ENCODE measurements at places on chromosomes 6 and 20.

DNA sequence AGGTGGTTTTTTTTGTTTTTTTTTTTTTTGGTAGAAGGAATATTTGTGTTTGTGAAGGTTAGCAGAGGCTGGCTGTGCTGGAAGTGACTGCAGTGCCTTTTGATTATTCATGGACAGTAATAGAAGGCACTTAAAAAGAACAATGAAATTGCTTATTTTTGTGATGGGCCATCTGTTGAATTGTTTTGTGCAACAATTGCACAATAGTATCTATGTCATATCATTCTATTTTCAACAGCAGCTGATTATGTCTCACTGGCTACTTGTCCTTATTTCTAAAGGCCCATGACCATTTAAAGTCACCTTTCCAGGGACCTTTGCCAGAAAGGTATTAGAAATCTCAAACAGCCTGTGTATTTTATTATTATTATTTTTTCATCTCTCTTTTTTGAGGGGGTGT, 70.6 kb downstream of the AFG1L start:
- no peak for DNase-seq

- no peak for DNase-seq
These were observed 125.9 kb downstream of the COL9A1 start for GRCh38 chr6:70176842-70177550.

GRCh38 chr6:42984924-42985475, 630 bp downstream of the PPP2R5D start:
- DNase-seq, result no peak

GRCh38 chr20:47774131-47774777, 11.0 kb downstream of the SULF2 start:
- no peak for DNase-seq

DNA sequence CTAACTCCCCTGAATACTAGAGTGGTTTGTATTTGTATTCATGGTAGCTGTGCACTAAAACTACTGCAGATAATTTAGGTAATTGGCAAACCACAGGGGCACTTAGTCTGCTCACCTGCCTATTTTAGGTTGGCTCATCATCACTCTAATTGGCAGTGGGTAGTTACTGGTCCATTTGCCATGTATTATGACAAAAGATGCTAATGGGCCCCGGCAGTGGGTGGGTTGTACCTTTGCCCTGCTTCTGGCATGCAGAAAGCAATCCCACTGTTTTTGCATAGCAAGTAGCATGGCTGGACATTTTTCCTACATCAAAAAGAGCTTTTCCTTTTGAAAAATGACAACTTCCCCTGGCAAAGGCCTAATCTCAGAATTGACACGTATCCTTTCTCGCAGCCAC, 741.4 kb upstream of the MAP3K7 start:
- DNase-seq, result no peak

GRCh38 chr6:119277052-119277451, 72.5 kb downstream of the MAN1A1 start:
- no peak for DNase-seq

DNA sequence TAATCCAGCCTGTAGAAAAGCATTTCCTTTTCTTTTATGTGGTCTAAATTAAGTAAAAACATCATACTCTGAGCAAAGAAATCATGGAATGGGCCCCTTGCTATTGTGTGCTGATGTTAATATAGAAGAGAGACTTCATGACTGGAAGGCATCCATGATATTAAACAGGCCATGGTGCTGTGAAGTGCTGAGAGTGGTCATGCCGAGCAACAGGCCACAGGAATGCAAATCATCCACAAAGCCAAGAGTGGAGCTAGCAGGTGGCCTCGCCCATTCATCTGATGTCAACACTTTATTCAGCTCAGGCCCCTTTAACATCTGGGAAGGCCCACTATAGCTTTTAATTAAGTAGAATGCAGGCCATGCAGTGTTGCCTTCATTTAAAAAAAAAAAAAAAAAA, 115.2 kb upstream of the HMGCLL1 start:
- no peak for DNase-seq

DNA sequence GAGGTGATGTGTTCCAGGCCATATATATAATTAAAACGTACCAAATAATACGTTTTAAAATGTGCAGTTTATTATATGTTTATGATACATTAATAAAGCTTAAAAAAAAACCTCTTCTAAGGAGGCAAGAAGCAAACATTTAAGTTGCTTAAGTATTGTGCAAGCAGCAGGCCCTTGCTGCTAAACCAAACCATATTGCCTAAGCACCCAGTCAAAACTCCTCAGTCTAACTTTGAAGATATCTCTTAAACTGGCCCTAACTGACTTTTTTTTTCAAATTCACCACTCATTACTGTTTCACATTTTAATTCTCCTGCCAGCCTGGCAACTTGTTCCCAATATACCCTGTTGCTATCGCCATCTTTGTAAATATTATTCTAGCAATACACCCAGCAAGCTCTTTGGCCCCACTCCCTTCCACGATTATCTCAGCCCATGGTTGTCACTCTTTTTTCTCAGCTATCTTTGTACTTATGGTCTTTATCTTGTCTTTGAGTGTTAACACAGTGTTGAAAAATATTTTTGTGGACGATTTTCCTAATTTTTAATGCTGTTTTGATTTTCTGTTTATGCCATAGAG, 60.9 kb downstream of the C6orf58 start:
- DNase-seq, result no peak

DNA sequence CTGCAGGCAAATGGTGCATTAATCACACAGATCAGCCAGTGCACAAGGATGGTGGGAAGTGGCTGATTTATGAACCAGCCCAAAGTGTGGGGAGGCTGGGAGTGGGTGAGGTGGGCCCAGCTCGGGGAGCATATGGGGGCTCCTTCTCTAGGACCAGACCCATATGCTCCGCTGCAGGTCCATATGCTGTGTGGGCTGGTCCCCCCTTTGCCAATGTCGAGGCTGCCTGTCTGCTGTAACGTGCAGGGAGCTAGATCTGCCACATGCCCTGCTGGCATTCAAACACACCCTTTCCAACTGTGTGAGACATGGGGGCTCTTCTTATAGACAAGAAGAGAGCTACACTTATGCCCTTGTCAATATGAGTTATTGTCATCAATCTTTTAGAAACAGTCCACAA, 566.3 kb downstream of the DHX35 start:
- no peak for DNase-seq

GRCh38 chr20:5128886-5129285, 2.1 kb downstream of the CDS2 start:
- no peak for DNase-seq

DNA sequence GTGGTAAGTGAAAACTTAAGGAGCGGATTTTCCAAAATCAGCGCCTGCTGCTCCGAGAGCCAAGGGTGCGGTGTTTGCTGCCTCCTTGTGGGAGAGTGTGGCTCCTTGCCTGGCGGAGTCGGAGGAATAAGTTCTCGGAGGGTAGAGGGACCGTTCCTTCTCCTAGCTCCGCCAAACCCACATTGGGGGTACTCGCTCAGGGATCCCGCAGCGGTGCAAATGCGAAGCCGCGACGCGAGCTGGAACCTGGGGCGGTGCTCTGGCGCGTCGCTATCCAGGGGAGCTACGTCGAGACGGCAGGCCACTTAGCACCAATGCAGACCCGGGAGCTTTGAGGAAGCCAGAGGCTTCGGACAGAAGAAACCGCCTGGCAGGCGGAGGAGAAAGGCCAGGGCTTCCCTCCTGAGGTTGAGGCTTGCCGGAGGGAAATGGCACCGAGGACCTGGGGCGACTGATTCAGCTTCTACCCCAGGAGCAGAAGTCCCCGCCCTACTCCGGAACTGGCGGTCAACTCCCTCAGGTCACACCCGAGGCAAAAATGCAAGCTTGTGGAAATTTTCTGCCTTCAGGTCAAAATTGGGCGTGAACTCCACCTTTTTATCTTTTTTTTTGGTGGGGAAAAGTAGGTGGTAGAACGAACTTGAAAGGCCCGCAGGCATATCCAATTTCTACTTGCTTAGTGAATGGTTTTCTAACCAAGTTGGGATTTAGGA, 5.7 kb upstream of the DDX43 start:
- peak; percentile 42 for DNase-seq
